Activated CD8-positive, alpha-beta memory T cell treated with anti-CD3 and anti-CD28 coated beads, Interleukin-2, amount 10 ng/mL, durations not matched to agents 7 days and 5 days (primary cell): ENCODE measurements at places on chromosomes 13 and 19. TPM values are rescaled to one million over a fixed set of nuclear protein-coding genes. Genes with fewer than 3 reads are reported as not detected.

- H3K27me3 ChIP-seq, result peaks cover 2% of the 10 kb centered on the region
- no peak overlapping the region for H3K27ac ChIP-seq
- no peak overlapping the region for H3K4me3 ChIP-seq
- no peak for DNase-seq
- H3K4me1 ChIP-seq, result no peaks in the 10 kb centered on the region
- H3K36me3 ChIP-seq, result no peaks in the 10 kb centered on the region
These were observed 51.7 kb upstream of the RNF113B start for GRCh38 chr13:98228661-98229341.

DNA sequence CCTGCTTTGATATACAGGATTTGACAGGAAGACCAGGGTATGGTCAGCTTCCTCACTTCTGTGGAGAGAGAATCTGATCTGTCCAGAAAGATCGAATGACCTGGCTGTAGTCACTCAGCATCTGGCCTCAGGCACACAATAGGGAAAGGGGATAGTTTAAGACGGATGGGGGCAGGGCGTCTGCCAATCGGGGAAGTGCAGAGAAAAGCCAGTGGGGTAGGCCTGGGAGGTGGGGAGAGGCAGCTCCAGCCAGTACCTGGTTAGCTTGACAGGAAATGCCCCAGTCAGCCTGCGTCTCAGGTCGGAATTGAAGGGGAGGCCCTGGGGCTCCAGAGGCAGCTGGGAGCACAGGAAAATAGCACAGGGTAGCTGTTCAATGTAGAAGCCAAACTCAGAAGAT lies 12.4 kb downstream of the ZNF444 start:
- H3K36me3 ChIP-seq, result peaks cover 15% of the 10 kb centered on the region
- no peak for DNase-seq
- no peak overlapping the region for H3K27ac ChIP-seq

DNA sequence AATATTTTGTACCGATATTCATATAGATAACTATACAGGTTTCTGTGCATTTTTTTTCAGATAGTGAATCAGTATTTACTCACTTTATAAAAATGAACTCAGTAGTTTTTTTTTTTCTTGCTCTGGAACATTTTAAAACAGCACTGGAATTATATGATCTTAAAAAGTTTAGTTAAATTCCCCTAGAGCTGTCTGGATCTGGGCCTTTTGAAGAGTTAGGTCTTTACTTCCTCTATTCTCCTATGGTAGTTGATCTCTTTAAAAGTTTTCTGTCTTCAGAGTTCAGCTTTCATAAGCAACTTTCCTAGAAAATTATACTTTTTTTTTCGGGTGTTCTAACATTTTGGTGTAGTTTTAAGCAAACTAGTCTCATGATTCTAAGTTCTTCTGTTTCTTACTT lies 21.8 kb upstream of the RBM26 start:
- H3K36me3 ChIP-seq, result peaks cover 15% of the 10 kb centered on the region
- no peak overlapping the region for H3K27ac ChIP-seq
- no peaks in the 10 kb centered on the region for H3K27me3 ChIP-seq
- no peak for DNase-seq

DNA sequence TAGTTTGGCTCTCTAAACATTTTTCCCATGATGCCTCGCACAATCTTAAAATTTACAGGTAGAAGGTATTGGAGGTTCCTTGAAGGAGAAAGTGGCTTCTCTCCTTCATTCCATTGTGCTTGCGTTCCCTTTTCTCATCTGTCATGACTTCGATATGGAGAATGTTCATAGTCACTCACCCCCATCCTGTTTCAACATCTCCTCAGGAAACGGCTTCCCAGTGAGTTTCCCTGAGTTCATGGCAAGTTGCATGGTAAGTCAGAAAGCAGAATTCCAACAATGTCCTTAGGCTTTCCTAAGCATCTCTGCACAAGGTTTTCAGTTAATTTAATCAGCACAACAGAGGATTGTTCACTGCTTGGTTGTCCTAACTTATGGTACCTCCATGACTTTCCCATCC lies 581.8 kb upstream of the SLITRK5 start:
- no peaks in the 10 kb centered on the region for H3K36me3 ChIP-seq
- no peak overlapping the region for H3K27ac ChIP-seq
- H3K4me3 ChIP-seq, result no peak overlapping the region
- no peak for DNase-seq

DNA sequence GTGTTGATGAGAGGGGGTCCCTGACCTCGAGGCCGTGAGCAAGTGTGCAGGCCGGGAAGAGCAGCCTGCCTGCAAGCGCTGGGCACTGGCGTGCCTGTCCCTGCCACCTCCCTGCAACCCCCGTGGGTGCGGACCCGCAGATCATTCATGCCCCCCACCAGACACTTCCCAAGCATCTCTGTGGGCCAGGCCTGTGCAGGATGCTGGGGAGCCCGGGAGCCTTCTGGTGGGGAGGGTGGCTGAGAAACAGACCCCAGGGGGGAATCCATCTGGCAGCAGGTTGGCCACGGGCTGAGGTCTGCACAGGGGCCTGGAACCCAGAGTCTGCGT lies 18.4 kb upstream of the CACTIN start:
- no peaks in the 10 kb centered on the region for H3K27me3 ChIP-seq
- no peak overlapping the region for H3K4me3 ChIP-seq
- no peaks in the 10 kb centered on the region for H3K4me1 ChIP-seq
- peaks cover under 1% of the 10 kb centered on the region for H3K36me3 ChIP-seq

DNA sequence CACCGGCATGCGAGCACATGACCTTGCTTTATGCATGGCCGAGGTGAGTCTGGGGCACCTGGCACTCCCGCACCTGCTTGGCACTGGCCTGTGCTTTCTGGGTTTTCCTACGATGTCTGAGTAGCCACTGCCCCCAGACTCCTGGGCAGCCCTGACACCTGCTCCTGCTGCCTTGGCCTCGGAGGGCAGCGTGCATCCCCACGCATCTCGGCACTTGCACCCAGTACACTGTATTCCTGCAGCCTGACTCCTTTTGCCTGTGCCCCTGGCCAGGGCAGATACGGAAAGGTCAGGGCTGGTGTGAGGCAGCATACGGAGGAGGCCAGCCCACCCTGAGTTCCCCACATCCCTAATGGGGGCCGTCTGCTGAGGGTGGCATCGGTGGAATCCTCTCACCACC lies 340.6 kb downstream of the TEX29 start:
- H3K4me1 ChIP-seq, result no peaks in the 10 kb centered on the region
- H3K36me3 ChIP-seq, result no peaks in the 10 kb centered on the region
- H3K27me3 ChIP-seq, result no peaks in the 10 kb centered on the region

The KANK3 gene
- 3.2 TPM for total RNA-seq

The WDR88 gene
- not detected for total RNA-seq

The ZNF541 gene
- 0.32 TPM for total RNA-seq
